ENCODE measurements at places on chromosomes 6 and 20. TPM values are rescaled to one million over a fixed set of nuclear protein-coding genes. Genes with fewer than 3 reads are reported as not detected.

Gene PRICKLE4
- 1.7 TPM for polyA plus RNA-seq

Gene SLC22A16
- 0.16 TPM for polyA plus RNA-seq

Gene OLIG3
- polyA plus RNA-seq, result not detected

Gene SLC17A2
- polyA plus RNA-seq, result 0.04 TPM

Gene IL20RA
- polyA plus RNA-seq, result 0.81 TPM

Data from small intestine (tissue), 16 donors.